Activated T-cell treated with anti-CD3 and anti-CD28 coated beads, Interleukin-2, amount 50 U/mL, for 72 hours (primary cell): ENCODE measurements at places on chromosomes 13 and 19. TPM values are rescaled to one million over a fixed set of nuclear protein-coding genes. Genes with fewer than 3 reads are reported as not detected.

DNA sequence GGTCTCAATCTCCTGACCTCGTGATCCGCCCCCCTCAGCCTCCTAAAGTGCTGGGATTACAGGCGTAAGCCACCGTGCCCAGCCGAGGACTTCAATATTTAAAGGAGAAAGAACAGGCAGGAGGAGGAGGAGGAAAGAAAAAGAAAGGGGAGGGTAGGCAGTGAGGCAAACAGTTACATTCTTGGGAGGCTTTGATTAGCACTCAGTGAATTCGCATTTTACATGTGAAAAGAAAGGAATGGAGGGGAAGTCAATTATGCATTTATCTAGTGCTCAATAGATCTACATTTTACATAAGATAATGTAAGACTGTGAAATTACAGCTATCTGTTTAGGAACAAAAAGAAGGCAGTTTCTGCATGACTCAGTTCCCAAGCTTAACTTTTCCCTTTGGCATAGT lies 30.9 kb upstream of the CXCL17 start:
- DNase-seq: no peak

DNA sequence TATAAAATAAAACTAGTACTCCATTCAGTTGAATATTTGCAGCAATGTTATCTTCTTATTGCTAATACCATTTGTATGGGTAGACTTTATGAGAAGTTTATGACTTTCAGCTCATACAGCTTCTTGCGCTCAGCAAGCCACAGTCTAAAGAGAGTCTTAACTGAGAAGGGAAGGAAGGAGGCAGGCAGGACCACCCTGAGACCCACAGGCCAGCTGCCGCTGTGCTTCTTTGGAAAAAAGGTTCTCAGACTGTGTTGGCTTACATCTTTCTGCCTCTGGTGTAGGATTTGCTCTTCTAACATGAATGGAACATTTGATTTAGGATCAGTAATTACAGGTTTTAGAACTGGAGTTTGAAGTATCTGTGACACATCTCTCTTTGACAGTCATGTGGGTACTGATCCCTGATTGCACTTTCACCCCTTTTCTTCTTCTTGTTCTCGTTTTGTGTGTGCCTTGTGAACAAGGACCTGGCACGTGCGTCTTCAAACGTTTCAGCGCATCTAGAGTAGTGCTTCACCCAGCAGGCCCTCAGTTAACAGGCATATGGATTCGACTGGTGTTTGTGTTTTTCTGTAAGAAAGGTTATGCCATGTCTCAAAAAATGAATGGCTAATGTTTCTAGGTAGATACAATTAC lies 7.1 kb upstream of the GPR18 start:
- DNase-seq: peak; percentile 44

- no peak for DNase-seq
Observed at GRCh38 chr19:53193535-53194222, 521 bp upstream of the ZNF665 start.

- DNase-seq: no peak
Observed at GRCh38 chr13:90999401-90999800, 348.1 kb upstream of the MIR17HG start.

DNA sequence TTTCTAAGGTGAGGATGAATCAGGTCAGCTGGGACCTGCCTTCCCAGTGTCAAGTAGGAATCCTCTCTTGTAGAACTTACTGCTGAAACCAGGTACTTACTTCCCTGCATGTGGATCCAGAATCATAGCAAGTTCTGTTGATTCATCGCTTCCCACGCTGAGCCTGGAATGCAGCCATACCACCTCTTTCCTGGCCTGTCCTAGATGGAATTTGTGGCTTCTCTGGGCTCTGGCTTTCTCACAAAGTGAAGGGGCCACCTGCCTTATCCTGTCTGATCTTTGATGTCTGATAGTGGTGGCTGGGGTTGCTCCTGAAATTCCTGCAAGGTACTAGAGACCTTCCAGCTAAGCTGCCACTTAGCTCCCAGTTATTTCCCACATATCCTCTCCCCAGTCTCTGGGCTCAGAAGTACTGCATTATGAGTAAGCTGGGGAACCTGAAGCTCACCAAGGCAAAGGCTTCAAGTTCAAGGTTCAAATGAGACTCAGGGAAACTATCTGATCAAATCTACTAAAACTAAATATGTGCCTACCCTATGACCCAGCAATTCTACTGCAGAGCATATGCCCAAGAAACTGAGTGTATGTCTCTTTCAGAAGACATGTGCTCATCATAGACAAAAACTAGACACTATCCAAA lies 103.5 kb downstream of the SUCLA2 start:
- DNase-seq: no peak

Gene IZUMO2
- not detected for total RNA-seq

- DNase-seq: no peak
Observed at GRCh38 chr13:114077933-114078325, 54.5 kb downstream of the RASA3 start.

GRCh38 chr13:30413842-30414241 lies 8.5 kb upstream of the UBE2L5 start:
- no peak for DNase-seq

Gene KLK1
- 2.3 TPM for total RNA-seq

GRCh38 chr19:1668486-1669270 lies 16.3 kb upstream of the TCF3 start:
- DNase-seq: peak; percentile 19
